Naive thymus-derived CD4-positive, alpha-beta T cell (primary cell): ENCODE measurements at places on chromosomes 5 and 9. TPM values are rescaled to one million over a fixed set of nuclear protein-coding genes. Genes with fewer than 3 reads are reported as not detected.

DNA sequence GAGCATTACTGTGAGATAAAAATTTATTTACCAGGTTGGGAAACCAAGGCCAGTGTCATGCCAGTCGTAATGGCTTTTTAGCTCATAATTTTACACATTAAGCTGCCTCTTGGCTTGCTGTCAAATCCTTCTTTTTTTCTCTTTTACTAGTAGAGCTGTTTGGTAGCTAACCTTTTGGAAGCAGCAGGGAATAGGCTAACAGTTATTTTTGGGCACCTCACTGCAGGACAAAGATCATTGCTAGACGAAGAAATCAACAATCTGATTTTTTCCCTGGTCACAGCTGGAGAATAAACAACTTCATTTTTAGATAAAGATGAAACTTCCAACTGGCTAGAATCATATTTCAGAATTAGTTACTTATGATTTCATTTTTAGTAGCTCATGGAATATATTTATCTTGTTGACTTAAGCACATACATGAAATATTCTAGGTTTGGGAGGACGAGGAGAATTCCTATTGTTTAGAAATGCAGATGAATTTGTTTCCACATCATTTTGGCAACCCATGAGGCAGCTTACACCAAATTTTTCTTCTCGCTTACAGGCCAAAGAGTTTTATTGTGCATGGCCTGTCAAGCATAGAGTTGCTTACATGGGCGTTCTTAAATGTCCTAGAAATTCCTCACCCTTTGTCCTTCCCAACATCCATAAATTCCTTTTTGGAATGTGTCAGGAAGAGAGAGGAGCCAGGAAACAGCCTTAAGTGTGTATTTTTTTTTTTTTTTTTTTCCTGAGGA, 19.6 kb downstream of the TNC start:
- no peaks in the 10 kb centered on the region for H3K4me1 ChIP-seq
- no peak overlapping the region for H3K27ac ChIP-seq
- H3K27me3 ChIP-seq = no peaks in the 10 kb centered on the region

GRCh38 chr5:67648201-67648671, 451.6 kb upstream of the CD180 start:
- H3K27ac ChIP-seq = no peak overlapping the region
- H3K4me1 ChIP-seq = no peaks in the 10 kb centered on the region
- H3K27me3 ChIP-seq = no peaks in the 10 kb centered on the region
- no peak for DNase-seq

Gene LCP2
- total RNA-seq = 293 TPM

GRCh38 chr9:14752871-14753270, 30.3 kb upstream of the CER1 start:
- no peaks in the 10 kb centered on the region for H3K27me3 ChIP-seq
- H3K27ac ChIP-seq = no peak overlapping the region
- H3K36me3 ChIP-seq = no peaks in the 10 kb centered on the region

Gene SARDH
- 0.53 and 0.73 TPM in 2 replicates for total RNA-seq

DNA sequence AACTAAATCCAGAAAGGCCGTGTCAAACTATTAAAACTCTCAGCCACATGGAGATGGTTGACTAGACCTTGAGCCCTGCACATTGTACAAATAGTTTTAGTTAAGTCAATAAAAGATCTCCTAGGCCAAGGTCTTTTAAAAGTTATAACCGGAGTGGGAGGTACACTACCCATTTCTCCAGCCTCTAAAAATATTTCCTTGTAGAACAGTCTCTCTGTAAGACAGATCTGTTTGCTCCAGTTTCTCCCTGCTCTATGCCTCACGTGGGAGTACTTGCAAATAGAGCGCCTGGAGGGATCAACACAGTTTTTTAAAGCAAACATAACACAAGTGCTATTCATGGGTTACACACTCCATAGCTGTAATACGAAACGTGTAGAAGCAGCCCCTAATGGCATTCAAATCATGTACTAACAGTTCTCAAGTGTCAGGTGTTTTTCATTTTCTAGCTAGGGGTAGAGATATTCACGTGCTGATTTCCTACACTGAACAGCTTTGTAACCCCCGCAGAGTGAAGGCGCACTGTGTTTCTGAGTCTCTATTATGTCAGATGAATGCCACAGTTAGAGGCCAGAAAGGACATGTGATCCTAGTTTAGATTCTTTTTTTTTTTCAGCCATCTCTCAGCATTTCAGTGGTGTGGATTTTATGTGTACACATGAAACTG, 703.4 kb upstream of the GRAMD2B start:
- H3K27ac ChIP-seq = no peak overlapping the region
- H3K4me1 ChIP-seq = no peaks in the 10 kb centered on the region
- no peak for DNase-seq
- no peaks in the 10 kb centered on the region for H3K36me3 ChIP-seq

GRCh38 chr9:1337169-1337568, 287.0 kb downstream of the DMRT2 start:
- no peak overlapping the region for H3K27ac ChIP-seq
- H3K27me3 ChIP-seq = no peaks in the 10 kb centered on the region
- H3K4me3 ChIP-seq = no peak overlapping the region
- H3K36me3 ChIP-seq = no peaks in the 10 kb centered on the region

DNA sequence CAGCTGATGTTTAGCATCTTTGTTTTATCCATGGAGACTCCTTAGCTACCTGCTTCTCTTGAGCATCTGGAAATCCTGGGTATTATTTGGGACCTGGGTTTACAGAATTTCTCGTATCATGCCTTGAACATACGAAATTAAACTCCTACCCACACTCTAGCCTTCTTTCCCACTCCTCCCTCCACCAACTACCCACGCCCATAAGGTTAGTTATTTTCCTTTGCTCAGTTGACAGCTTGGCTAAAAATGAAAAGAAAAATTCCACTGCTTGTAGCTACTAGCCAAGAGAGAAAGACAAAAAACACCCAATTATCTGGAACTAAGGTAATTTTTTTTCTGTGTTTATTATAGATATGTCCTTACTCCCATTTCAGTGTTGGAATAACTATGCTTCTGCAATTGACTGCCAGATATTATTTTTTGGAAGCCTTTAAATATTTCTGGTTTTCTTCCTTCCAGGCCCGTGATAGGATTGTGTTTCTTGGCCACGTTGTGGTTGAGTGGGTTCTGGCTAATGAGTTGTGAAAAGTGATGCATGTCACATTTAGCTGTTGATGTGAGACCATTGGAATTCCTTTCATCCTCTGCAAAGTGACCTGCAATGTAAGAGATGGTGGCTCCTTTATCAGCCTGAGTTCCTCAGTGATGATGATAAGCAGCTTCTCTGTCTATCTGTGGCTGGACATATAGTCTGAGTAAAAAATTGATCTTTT, 308.1 kb downstream of the LRRC70 start:
- no peak for DNase-seq
- no peak overlapping the region for H3K27ac ChIP-seq
- H3K36me3 ChIP-seq = no peaks in the 10 kb centered on the region
- H3K4me3 ChIP-seq = no peak overlapping the region
- no peaks in the 10 kb centered on the region for H3K4me1 ChIP-seq
- no peaks in the 10 kb centered on the region for H3K27me3 ChIP-seq

Gene NR2F1-AS1
- not detected in 2 replicates for total RNA-seq

- no peaks in the 10 kb centered on the region for H3K27me3 ChIP-seq
- DNase-seq = no peak
- H3K36me3 ChIP-seq = no peaks in the 10 kb centered on the region
- H3K4me1 ChIP-seq = no peaks in the 10 kb centered on the region
Observed at GRCh38 chr5:74816875-74817274, 49.3 kb downstream of the FAM169A start.

DNA sequence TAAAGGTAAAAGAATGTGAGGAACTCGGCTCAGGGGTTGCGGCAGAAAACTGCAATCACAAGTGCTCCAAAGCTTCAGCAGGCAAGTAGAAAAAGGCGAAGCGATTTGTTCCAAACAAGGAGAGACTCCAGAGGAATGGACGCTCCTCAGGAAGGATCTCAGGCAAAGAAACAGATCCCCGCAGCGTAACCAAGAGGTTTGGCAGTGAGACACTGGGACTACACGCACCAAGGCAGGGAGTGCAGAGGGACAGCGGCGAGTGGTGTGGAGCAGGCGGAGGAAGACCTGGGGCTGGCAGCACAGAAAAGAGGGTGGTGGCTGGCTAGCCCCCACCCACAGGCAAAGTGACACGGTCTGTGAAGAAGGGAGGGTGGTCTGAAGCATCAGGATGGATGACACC, 54.7 kb upstream of the GOLPH3 start:
- DNase-seq = no peak
- H3K27me3 ChIP-seq = no peaks in the 10 kb centered on the region
- no peak overlapping the region for H3K27ac ChIP-seq
- H3K4me1 ChIP-seq = no peaks in the 10 kb centered on the region
- H3K4me3 ChIP-seq = no peak overlapping the region

- no peak overlapping the region for H3K4me3 ChIP-seq
- H3K36me3 ChIP-seq = no peaks in the 10 kb centered on the region
- no peaks in the 10 kb centered on the region for H3K27me3 ChIP-seq
- H3K4me1 ChIP-seq = no peaks in the 10 kb centered on the region
Observed at GRCh38 chr5:56185768-56186311, 47.3 kb downstream of the ANKRD55 start.

- no peaks in the 10 kb centered on the region for H3K36me3 ChIP-seq
- no peak for DNase-seq
- no peak overlapping the region for H3K4me3 ChIP-seq
- no peak overlapping the region for H3K27ac ChIP-seq
Observed at GRCh38 chr9:68741704-68742332, 36.8 kb downstream of the PIP5K1B start.

GRCh38 chr5:57586649-57587048, 104.0 kb upstream of the ACTBL2 start:
- DNase-seq = no peak
- H3K27ac ChIP-seq = no peak overlapping the region
- no peaks in the 10 kb centered on the region for H3K27me3 ChIP-seq
- H3K4me1 ChIP-seq = no peaks in the 10 kb centered on the region
- H3K36me3 ChIP-seq = no peaks in the 10 kb centered on the region

Gene IRX2
- total RNA-seq = not detected in 2 replicates

DNA sequence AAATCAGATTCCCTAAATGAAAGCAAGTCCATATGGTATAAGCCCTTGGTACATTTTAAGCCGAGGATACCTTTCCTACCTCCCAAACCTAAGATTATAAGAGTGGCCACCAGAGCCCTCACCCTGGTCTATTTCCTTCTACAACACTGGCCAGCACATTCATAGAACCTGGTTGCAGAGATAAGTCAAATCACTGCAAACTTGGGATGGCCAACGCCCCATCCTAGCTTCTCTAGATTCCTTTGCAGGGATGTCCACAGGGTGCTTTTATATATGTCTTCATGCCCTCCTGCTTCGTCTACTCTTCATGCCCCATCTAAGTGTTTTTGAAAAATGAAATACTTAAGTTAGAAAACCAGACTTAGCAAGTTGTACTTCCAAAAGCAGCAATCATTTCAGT, 41.8 kb downstream of the SH3RF2 start:
- H3K36me3 ChIP-seq = no peaks in the 10 kb centered on the region
- H3K27me3 ChIP-seq = no peaks in the 10 kb centered on the region
- no peaks in the 10 kb centered on the region for H3K4me1 ChIP-seq
- no peak overlapping the region for H3K4me3 ChIP-seq
- DNase-seq = no peak
- H3K27ac ChIP-seq = no peak overlapping the region

Gene DPYSL3
- 1.2 TPM for total RNA-seq

DNA sequence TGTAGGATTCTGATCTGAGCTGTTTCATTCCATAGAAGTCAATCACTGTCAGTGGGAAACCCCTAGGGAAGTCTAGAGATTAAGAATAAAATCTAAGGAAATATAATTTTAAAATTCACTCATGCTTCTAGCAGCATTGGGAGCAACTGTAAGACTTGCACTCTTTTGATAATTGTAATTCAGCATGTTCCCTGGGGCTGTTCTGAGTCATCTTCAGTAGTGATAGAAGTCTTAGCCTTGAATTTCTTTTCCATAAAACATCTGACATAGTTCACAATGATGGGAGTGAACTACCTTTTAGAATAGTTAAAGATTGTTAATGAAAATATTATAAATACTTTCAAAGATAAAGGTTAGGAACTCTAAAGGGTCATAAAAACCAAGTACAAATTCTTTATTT, 935.8 kb downstream of the DTWD2 start:
- no peaks in the 10 kb centered on the region for H3K4me1 ChIP-seq
- H3K27ac ChIP-seq = no peak overlapping the region
- H3K4me3 ChIP-seq = no peak overlapping the region
- DNase-seq = no peak
- H3K27me3 ChIP-seq = no peaks in the 10 kb centered on the region

DNA sequence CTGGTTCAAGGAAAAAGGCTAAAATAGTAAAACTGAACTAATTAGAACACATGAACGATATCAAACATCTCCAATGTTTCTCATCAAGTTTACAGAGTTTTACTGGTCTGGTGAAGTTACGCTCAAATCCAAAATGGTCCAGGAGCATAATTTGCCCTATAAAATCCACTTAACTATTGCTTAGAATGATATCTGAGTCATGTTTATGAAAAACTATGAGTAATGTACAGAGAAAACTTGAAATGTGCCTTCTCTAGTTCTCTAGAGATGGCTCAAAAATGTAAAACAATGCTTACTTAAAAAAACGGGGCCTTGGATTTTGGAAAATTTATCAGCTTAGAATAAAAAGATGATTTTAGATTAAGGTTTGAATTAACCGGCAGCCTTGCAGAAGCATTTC, 108.1 kb downstream of the FBXW11 start:
- no peaks in the 10 kb centered on the region for H3K27me3 ChIP-seq
- no peak overlapping the region for H3K27ac ChIP-seq
- H3K4me3 ChIP-seq = no peak overlapping the region
- DNase-seq = no peak
- H3K36me3 ChIP-seq = peaks cover 17% of the 10 kb centered on the region
- no peaks in the 10 kb centered on the region for H3K4me1 ChIP-seq

- H3K27me3 ChIP-seq = no peaks in the 10 kb centered on the region
- H3K27ac ChIP-seq = no peak overlapping the region
- no peak overlapping the region for H3K4me3 ChIP-seq
Observed at GRCh38 chr5:32445287-32445758, 783 bp upstream of the ZFR start.

Gene ENTPD8
- not detected for total RNA-seq

Gene MED27
- 14.5 TPM for total RNA-seq

- H3K36me3 ChIP-seq = no peaks in the 10 kb centered on the region
- H3K27me3 ChIP-seq = no peaks in the 10 kb centered on the region
- peak overlapping the region; percentile 78 for H3K4me3 ChIP-seq
Observed at GRCh38 chr5:69167493-69167855, 524 bp downstream of the CCNB1 start.

DNA sequence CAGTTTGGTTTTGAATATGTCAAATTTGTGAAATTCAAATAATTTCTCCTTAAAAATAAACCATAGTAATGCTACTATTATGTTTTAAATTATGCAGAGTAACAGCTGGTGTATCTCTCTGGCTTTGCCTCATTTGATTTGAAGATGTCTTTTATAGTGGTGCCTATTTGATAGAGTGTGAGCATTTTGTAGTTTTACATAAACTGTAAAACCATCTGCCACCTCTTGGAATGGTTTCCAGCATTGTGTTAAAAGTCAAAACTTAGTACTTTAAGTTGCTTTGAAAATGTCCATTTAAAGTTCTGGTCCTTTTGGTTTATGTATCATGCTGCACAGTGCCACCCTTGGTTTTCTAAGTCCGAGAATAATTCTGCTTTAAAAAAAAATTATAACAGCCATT, 15.6 kb downstream of the PRDM6 start:
- no peaks in the 10 kb centered on the region for H3K27me3 ChIP-seq
- no peaks in the 10 kb centered on the region for H3K36me3 ChIP-seq
- DNase-seq = no peak
- no peaks in the 10 kb centered on the region for H3K4me1 ChIP-seq
- no peak overlapping the region for H3K27ac ChIP-seq
- H3K4me3 ChIP-seq = no peak overlapping the region

Gene FOXI1
- not detected in 2 replicates for total RNA-seq

Gene FABP6
- not detected for total RNA-seq

Gene KLHL9
- 16.7 TPM for total RNA-seq

Gene LCN15
- total RNA-seq = not detected
